SIG-M5 (cell line): ENCODE measurements at places on chromosomes 7 and 10.

GRCh38 chr10:22427890-22428571 lies 82.7 kb downstream of the SPAG6 start:
- no peak for DNase-seq

DNA sequence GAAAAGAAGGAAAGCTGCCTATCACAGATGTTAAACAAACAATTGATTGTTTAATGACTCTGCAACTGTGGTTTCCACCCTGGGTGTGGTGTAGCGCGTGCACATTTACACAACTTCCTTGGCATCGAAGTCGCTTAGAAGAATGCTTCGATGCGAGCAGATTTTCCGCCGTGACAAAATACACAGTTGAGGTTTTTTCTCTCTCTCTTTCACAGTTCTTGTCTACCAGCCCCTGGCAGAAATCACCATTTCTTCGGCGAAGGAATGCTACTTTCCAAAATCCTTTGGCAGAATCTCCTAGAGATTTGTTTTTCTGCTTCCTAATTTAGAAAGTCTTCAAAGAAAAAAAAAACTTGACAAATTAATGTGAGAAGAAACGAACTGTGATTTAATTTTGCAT lies 70.7 kb upstream of the C1QL3 start:
- DNase-seq, result no peak

DNA sequence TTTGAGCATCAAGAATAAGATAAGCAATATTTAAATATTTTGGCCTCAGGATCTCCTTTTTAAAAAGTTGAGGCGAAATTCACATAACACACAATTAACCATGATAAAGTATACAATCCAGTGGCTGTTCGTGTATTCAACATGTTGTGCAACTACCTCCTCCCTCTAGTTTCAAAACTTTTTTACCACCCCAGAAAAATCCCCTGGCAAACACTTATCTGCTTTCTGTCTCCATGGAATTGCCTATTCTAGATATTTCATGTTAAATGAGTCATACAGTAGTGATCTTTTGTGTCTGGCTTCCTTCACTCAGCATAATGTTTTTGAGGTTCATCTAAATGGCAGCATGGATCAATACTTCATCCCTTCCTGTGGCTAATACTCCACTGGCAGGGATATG lies 31.8 kb upstream of the IL15RA start:
- DNase-seq, result no peak

DNA sequence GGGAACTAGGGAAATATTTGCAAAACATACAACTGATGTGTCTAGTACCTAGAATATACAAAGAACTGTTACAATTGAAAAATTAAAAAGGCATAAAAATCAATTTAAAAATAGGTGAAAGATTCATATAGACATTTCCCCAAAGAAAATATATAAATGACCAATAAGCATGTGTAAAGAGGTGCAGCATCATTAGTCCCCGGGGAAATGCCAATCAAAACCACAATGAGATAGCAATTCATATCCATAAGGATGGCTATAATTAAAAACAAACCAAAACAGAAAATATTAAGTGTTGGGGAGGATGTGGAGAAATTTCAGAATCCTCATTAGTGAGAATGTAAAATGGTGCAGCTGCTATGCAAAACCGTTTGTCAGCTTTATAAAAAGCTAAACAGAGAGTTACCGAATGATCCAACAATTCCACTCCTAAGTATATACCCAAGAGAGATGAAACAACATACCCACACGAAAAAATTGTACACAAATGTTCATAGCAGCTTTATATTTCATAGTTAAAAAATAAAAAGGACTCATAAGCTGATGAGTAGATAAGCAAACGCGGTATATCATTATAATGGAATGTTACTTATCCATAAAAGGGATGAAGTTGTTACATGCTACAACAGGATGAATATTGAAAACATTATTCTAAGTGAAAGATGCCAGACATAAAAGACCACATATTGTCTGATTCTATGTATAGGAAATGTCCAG lies 210.1 kb upstream of the INHBA start:
- no peak for DNase-seq

DNA sequence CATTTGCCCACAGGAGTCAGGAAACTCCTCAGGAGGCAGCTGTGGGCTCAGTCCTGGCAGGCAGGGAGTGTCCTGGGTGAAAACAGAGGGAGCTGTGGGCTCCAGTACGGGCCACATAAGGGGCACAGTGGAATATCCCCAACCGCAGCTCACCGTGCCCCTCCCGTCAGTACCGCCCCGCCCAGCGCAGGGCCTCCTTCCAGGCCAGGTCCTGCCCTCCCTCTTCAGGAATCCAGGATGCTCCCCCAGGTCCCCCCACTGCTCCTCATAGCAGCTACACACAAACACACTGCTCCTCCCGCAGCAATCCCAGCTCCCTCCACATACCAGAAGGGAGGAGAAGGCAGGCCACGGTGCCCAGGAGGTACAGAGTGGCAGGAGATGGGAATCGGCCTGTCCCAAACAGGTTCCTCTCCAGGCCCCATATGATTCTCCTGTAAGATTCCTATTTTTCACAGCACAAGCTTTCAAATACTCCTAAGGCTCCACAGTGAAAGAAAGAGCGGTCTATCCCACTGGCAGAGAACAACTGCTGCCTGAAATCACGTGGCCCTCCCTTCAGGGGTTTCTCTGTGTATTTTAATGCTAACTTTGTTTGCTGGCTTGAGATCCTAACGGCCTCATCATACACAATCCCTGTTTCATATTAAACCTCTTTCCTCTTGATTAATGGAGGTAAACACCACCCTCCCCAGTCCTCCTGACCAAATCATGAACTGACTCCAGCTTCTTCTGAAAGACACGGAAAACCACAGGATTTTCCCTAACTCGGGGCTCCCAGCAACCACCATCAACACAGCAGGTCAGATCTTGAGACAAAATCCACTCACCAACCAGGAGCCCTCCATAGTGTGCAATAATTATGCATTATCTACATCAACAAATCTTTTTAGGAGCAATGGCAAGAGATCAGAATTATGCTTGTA lies 178.7 kb downstream of the TNS3 start:
- DNase-seq, result no peak

- DNase-seq, result no peak
Measured at GRCh38 chr7:33823913-33824312, 81.4 kb upstream of the BMPER start.

DNA sequence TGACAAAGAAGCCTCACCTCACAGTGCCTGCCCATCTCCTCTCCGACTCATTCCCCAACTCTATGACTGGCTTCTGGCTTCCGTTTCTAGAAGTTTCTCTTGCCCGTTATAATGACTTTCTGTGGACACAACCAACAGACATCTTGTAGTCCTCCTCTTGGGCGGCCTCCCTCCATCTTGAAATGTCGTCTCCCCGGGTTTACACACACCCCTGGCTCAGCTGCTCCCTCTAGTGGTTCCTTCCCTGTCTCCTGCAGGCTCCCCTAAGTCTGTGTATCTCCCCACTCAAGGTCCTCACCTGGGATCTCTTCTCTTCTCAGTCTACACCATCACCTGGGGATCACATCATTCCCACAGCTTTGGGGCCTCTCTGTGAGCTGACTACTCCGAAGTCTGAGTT lies 123.4 kb upstream of the NEBL start:
- no peak for DNase-seq
